ENCODE measurements at places on chromosomes 11 and 22. TPM values are rescaled to one million over a fixed set of nuclear protein-coding genes. Genes with fewer than 3 reads are reported as not detected.

Gene DNAJB13
- not detected for polyA plus RNA-seq

Gene CCND1
- polyA plus RNA-seq, result 82.9 TPM

- H3K27me3 ChIP-seq, result no peaks in the 10 kb centered on the region
- H3K4me1 ChIP-seq, result no peaks in the 10 kb centered on the region
- no peak overlapping the region for H3K4me3 ChIP-seq
- no peaks in the 10 kb centered on the region for H3K36me3 ChIP-seq
- H3K27ac ChIP-seq, result no peak overlapping the region
These were observed 29.3 kb upstream of the MMP7 start for GRCh38 chr11:102559839-102560238.

GRCh38 chr11:17563231-17563646, 16.2 kb downstream of the OTOG start:
- H3K36me3 ChIP-seq, result no peaks in the 10 kb centered on the region
- H3K4me3 ChIP-seq, result no peak overlapping the region
- no peaks in the 10 kb centered on the region for H3K4me1 ChIP-seq
- no peak overlapping the region for H3K27ac ChIP-seq

DNA sequence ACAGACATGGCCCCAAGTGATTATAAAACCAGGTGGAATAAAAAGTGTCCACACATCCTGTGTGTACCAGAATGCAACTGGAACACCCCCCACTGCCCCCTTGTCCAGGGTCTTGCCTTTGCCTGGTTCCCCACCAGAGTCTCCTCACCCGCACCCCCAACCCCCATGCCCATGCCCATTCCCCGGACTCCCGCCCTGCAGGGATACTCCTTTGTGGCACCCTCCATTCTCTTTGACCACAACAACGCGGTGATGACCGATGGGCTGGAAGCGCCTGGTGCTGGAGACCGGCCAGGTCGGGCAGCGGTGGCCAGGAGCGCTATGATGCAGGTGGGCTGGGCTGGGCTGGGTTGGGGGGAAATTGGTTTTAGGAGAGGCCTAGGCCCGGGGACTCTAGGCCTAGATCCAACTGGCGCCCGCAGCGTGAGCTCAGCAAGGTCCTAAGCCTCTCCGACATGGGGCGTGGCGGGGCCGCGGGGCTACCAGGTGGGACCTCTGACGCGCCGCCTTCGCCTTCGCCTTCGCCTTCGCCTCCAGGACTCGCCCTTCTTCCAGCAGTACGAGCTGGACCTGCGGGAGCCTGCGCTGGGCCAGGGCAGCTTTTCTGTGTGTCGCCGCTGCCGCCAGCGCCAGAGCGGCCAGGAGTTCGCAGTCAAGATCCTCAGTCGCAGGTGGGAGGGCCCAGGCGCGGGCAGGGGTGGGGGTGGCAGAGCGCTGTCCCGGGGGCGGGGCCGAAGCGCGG, 9.1 kb downstream of the RPS6KA4 start:
- no peaks in the 10 kb centered on the region for H3K36me3 ChIP-seq
- H3K4me3 ChIP-seq, result no peak overlapping the region
- no peak for DNase-seq
- H3K27ac ChIP-seq, result no peak overlapping the region
- H3K4me1 ChIP-seq, result no peaks in the 10 kb centered on the region
- no peaks in the 10 kb centered on the region for H3K27me3 ChIP-seq

- H3K27me3 ChIP-seq, result peaks cover 32% of the 10 kb centered on the region
- no peak overlapping the region for H3K27ac ChIP-seq
- DNase-seq, result no peak
These were observed 260.0 kb upstream of the CADM1 start for GRCh38 chr11:115764176-115764575.

- H3K36me3 ChIP-seq, result no peaks in the 10 kb centered on the region
- H3K4me3 ChIP-seq, result no peak overlapping the region
- H3K27ac ChIP-seq, result no peak overlapping the region
- no peak for DNase-seq
- H3K4me1 ChIP-seq, result no peaks in the 10 kb centered on the region
- H3K27me3 ChIP-seq, result no peaks in the 10 kb centered on the region
These were observed 58.4 kb upstream of the RASSF10 start for GRCh38 chr11:12950670-12951069.

- no peaks in the 10 kb centered on the region for H3K36me3 ChIP-seq
- no peak for DNase-seq
- no peaks in the 10 kb centered on the region for H3K4me1 ChIP-seq
- no peaks in the 10 kb centered on the region for H3K27me3 ChIP-seq
- H3K27ac ChIP-seq, result no peak overlapping the region
These were observed 1357.3 kb upstream of the TENM4 start for GRCh38 chr11:80798174-80798573.

GRCh38 chr11:75333022-75333806, 18.2 kb downstream of the ARRB1 start:
- H3K4me3 ChIP-seq, result no peak overlapping the region
- DNase-seq, result no peak
- no peak overlapping the region for H3K27ac ChIP-seq
- peaks cover 61% of the 10 kb centered on the region for H3K4me1 ChIP-seq
- no peaks in the 10 kb centered on the region for H3K27me3 ChIP-seq
- no peaks in the 10 kb centered on the region for H3K36me3 ChIP-seq

- H3K27ac ChIP-seq, result peak overlapping the region; percentile 89
- H3K36me3 ChIP-seq, result no peaks in the 10 kb centered on the region
- no peak overlapping the region for H3K4me3 ChIP-seq
- peak; percentile 84 for DNase-seq
These were observed 22.0 kb downstream of the ST14 start for GRCh38 chr11:130181295-130182272.

Data from hepatocyte (in vitro differentiated cells).